ENCODE measurements at places on chromosomes 6 and 20. TPM values are rescaled to one million over a fixed set of nuclear protein-coding genes. Genes with fewer than 3 reads are reported as not detected.

- no peak for DNase-seq
Measured at GRCh38 chr6:106082735-106083398, 3.3 kb upstream of the PRDM1 start.

- DNase-seq = no peak
Measured at GRCh38 chr6:128275030-128275429, 245.4 kb downstream of the PTPRK start.

- DNase-seq = no peak
Measured at GRCh38 chr20:5033566-5033965, 32.3 kb upstream of the SLC23A2 start.

- no peak for DNase-seq
Measured at GRCh38 chr20:21623781-21624094, 81.7 kb upstream of the PAX1 start.

DNA sequence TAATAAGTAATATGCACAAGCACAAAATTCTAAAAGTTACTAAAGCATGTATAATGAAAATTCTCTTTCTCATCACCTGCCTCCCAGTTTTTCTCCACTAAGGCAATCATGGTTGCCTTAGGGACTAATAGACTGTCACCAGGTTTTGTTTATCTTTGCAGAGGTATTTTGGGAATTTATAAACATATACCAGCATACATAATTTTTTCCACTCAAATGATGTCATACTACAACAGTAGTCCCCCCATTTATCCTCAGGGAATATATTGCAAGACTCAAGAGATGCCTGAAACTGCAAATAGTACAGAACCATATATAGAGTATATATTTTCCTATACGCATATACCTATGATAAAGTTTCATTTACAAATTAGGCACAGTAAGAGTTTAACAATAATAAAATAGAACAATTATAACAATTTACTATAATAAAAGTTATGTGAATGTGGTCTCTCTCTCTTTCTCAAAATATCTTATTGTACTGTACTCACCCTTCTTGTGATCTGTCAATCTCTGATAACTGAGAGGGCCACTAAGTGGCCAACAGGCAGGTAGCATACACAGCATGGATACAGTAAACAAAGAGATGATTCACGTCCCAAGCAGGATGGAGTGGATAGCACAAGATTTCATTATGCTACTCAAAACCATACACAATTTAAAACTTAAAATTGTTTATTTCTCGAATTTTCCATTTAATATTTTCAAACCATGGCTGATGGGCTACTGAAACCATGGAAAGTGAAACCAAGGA lies 19.7 kb downstream of the RBL1 start:
- no peak for DNase-seq

Gene SLCO4A1
- total RNA-seq = 6.7 TPM

All from esophagus squamous epithelium (tissue), 5 donors.